ENCODE measurements at places on chromosomes 4 and X. TPM values are rescaled to one million over a fixed set of nuclear protein-coding genes. Genes with fewer than 3 reads are reported as not detected.

DNA sequence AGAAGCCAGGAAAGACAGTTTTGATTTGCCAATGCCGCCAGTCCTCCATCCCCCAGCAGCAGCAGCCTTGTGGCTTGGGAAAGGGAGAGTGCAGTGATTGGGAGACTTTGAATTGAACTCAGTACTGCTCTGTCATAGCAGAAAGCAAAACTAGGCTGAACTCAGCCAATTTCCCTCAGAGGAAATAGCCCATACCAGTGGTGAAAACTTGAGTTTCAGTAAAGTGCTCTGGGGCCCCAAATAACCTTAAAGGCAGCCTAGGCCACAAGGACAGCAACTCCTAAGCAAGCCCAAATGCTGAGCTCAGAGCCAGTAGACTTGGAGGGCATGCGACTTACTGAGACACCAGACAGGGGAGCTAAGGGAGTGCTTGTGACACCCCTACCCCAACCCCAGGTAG lies 2.0 kb upstream of the PROM1 start:
- H3K4me1 ChIP-seq, result peaks cover 20% of the 10 kb centered on the region
- no peak overlapping the region for H3K4me3 ChIP-seq
- H3K36me3 ChIP-seq, result no peaks in the 10 kb centered on the region
- no peak overlapping the region for H3K27ac ChIP-seq
- no peak for DNase-seq
- no peaks in the 10 kb centered on the region for H3K27me3 ChIP-seq

GRCh38 chrX:47217121-47217851 lies 1.2 kb upstream of the CDK16 start:
- no peaks in the 10 kb centered on the region for H3K27me3 ChIP-seq
- no peak for DNase-seq
- H3K4me3 ChIP-seq, result peak overlapping the region; percentile 89
- no peaks in the 10 kb centered on the region for H3K4me1 ChIP-seq
- H3K27ac ChIP-seq, result peak overlapping the region; percentile 82
- H3K36me3 ChIP-seq, result peaks cover 40% of the 10 kb centered on the region

The CLIC2 gene
- total RNA-seq, result 13.0 TPM

DNA sequence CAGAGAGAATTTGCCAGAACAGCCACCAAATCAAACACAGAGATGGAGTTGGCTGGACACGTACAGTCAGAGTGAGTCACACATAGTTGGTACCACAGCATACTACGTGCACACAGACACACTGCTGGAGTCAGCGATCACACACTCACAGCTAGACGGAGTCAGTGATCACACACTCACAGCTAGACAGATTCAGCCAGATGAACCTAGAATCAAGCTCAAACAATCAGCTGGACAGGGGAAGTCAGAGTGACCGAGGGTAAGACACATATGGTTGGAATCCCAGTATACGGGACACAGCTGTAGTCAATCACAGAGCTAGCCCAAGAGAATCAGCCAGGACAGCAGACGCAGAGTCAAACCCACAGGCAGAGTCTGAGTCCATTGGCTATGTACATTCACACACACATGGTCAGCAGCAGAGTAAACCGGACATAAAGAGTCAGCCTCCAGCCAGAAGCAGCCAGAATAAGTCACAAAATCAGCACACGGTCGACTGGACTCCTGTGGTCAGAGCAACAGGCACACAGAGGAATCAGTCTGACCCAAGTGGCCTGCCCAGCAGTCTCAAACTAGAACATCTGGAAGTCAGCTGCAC lies 4.6 kb downstream of the SLC38A5 start:
- H3K36me3 ChIP-seq, result no peaks in the 10 kb centered on the region
- H3K4me3 ChIP-seq, result no peak overlapping the region
- H3K4me1 ChIP-seq, result peaks cover 5% of the 10 kb centered on the region
- no peaks in the 10 kb centered on the region for H3K27me3 ChIP-seq
- peak overlapping the region; percentile 9 for H3K27ac ChIP-seq
- no peak for DNase-seq

GRCh38 chr4:42778349-42778748 lies 114.2 kb upstream of the GRXCR1 start:
- H3K4me1 ChIP-seq, result no peaks in the 10 kb centered on the region
- DNase-seq, result no peak
- no peak overlapping the region for H3K27ac ChIP-seq
- no peaks in the 10 kb centered on the region for H3K36me3 ChIP-seq
- H3K4me3 ChIP-seq, result no peak overlapping the region
- no peaks in the 10 kb centered on the region for H3K27me3 ChIP-seq

DNA sequence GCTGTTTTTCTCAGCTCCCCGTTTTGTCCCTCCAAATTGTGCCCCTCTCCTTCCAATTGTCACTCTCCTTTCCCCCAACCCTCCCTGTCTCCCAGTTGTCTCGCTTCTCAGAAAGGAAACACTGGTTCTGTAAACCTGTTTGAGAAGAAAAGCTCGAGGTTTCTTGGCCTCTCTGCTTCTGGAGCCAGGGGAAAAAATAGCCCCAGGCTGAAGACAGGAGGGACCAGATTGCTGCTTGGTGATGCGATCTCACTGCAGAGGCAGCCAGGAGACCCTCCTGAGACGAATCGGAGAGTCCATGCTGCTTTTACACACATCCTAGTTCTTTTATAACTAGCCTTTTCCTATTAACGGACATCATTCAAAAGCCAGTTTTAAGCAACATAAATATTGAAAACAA lies 21.2 kb downstream of the TRIML1 start:
- H3K4me3 ChIP-seq, result no peak overlapping the region
- no peak for DNase-seq
- H3K4me1 ChIP-seq, result no peaks in the 10 kb centered on the region
- no peak overlapping the region for H3K27ac ChIP-seq

- no peak overlapping the region for H3K27ac ChIP-seq
- no peaks in the 10 kb centered on the region for H3K27me3 ChIP-seq
- no peaks in the 10 kb centered on the region for H3K36me3 ChIP-seq
- DNase-seq, result no peak
- H3K4me3 ChIP-seq, result no peak overlapping the region
Measured at GRCh38 chr4:87938746-87939145, 36.8 kb upstream of the SPP1 start.

The GPR50 gene
- total RNA-seq, result not detected

DNA sequence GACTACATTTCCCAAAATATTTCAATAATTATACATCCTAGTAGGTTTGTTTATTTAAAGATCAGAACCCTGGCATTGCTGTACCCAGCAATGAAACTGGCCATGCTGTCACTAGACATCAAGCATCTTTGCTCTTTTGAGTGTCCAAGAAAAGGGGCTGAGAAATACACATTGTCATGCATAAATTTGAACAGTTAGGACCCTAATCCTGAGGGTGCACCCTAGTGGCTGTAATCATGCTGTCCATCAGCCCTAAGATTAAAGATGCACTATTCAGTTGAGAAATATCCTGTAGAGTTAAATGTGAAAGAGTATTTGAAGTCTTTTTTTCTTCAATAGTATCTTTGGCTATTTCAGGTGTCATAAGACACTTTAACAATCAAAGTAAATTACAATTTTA lies 108.8 kb downstream of the NFKB1 start:
- H3K4me1 ChIP-seq, result no peaks in the 10 kb centered on the region
- peaks cover 78% of the 10 kb centered on the region for H3K36me3 ChIP-seq
- H3K27ac ChIP-seq, result no peak overlapping the region
- no peak for DNase-seq
- H3K27me3 ChIP-seq, result no peaks in the 10 kb centered on the region

The CLTRN gene
- total RNA-seq, result 0.70 TPM

DNA sequence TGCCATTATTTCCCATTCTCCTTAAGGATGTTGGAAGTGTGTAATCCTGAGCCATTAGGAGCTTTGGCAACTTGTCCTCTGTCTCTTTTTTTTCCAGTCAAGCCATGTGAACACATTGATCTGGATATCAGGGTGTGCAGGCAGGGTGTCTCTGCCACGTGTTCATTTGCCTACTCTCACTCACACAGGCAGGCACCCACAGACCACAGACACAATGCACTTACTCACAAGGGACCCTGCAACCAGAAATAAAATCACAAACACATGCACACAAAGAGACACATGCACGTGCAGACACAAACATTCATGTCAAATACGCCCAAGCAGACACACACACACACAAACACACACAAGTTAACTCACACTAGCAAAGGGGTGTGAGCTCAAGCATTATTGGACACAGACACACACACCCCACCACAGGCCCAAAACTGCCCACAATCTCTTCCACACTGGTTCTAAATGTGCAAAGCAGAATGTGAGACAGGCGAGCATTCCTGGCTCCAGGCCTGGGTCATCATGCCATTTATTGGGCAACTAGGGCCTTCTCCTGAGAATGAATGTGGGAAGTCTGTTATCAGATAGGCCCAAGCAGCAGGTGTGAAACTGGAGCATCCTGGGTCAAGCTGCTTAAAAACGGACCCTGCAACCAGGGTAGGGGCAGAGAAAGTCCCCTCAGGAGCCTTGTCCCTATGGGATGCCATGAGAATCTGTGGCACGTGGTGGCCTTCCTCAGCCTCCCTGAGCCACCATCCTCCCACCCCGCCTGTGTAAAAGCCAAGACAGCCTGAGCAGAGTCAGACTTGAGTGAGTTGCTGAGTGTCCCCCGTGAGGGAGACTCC lies 63.4 kb downstream of the NBDY start:
- no peaks in the 10 kb centered on the region for H3K36me3 ChIP-seq
- DNase-seq, result no peak
- no peaks in the 10 kb centered on the region for H3K27me3 ChIP-seq
- H3K27ac ChIP-seq, result no peak overlapping the region
- H3K4me3 ChIP-seq, result no peak overlapping the region

The XG gene
- total RNA-seq, result 0.51 TPM

- H3K4me1 ChIP-seq, result no peaks in the 10 kb centered on the region
- H3K27me3 ChIP-seq, result no peaks in the 10 kb centered on the region
- H3K4me3 ChIP-seq, result no peak overlapping the region
- DNase-seq, result no peak
- no peak overlapping the region for H3K27ac ChIP-seq
- no peaks in the 10 kb centered on the region for H3K36me3 ChIP-seq
Measured at GRCh38 chr4:81919223-81919622, 447.5 kb upstream of the RASGEF1B start.

GRCh38 chrX:88944661-88945060 lies 197.6 kb downstream of the CPXCR1 start:
- no peak overlapping the region for H3K27ac ChIP-seq
- no peaks in the 10 kb centered on the region for H3K36me3 ChIP-seq
- DNase-seq, result no peak

The GIMD1 gene
- not detected for total RNA-seq

- H3K27me3 ChIP-seq, result no peaks in the 10 kb centered on the region
- no peaks in the 10 kb centered on the region for H3K36me3 ChIP-seq
- no peak for DNase-seq
- H3K4me1 ChIP-seq, result peaks cover 15% of the 10 kb centered on the region
Measured at GRCh38 chrX:39752815-39753214, 344.9 kb downstream of the BCOR start.

GRCh38 chrX:57587062-57587461 lies 4.7 kb upstream of the ZXDB start:
- H3K4me3 ChIP-seq, result no peak overlapping the region
- H3K27ac ChIP-seq, result no peak overlapping the region
- H3K27me3 ChIP-seq, result no peaks in the 10 kb centered on the region
- H3K36me3 ChIP-seq, result no peaks in the 10 kb centered on the region
- no peak for DNase-seq

DNA sequence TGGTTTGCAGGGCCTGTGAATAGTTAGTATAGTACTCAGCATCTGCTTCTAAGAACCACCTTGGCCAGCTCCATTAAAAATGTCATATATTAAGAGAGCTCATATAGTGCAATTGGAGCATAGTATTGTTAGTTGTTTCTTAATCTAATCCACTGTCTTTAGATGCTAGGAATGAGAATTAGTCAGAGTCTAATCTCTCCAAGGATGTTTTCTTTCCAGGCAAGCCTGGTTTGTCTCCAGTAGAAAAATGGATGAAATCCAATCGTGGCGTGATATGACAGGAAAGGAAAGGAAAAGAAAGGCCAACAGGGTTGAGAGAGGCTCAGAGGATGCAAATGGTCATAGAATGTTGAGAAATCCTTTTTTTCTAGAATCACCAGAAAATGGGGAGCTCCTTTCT lies 15.0 kb upstream of the TMEM164 start:
- no peak overlapping the region for H3K27ac ChIP-seq
- no peak overlapping the region for H3K4me3 ChIP-seq
- no peaks in the 10 kb centered on the region for H3K36me3 ChIP-seq
- no peaks in the 10 kb centered on the region for H3K27me3 ChIP-seq
- DNase-seq, result no peak
- H3K4me1 ChIP-seq, result no peaks in the 10 kb centered on the region

GRCh38 chrX:49186125-49187027 lies at the start of gene PRICKLE3:
PRICKLE3 (minus strand) TSS chrX:49186373; CDS start chrX:49186297, 76 bp downstream.
- peak within 1 kb of the TSS; percentile 81 for H3K27ac ChIP-seq
- peak within 1 kb of the TSS; percentile 54 for H3K4me3 ChIP-seq
- no peaks in the 10 kb centered on the region for H3K27me3 ChIP-seq

The FAM9B gene
- total RNA-seq, result not detected

GRCh38 chr4:183996868-183997267 lies 91.8 kb downstream of the STOX2 start:
- H3K36me3 ChIP-seq, result no peaks in the 10 kb centered on the region
- no peak for DNase-seq
- no peaks in the 10 kb centered on the region for H3K4me1 ChIP-seq

The SLC10A6 gene
- total RNA-seq, result 1.3 TPM

The TMPRSS11E gene
- not detected for total RNA-seq

The RBM47 gene
- 13.7 TPM for total RNA-seq

The TET2 gene
- 16.2 TPM for total RNA-seq

- no peaks in the 10 kb centered on the region for H3K4me1 ChIP-seq
- DNase-seq, result no peak
- no peak overlapping the region for H3K27ac ChIP-seq
- no peaks in the 10 kb centered on the region for H3K36me3 ChIP-seq
Measured at GRCh38 chr4:85005865-85006377, 39.4 kb upstream of the WDFY3 start.

The HTN1 gene
- total RNA-seq, result not detected

DNA sequence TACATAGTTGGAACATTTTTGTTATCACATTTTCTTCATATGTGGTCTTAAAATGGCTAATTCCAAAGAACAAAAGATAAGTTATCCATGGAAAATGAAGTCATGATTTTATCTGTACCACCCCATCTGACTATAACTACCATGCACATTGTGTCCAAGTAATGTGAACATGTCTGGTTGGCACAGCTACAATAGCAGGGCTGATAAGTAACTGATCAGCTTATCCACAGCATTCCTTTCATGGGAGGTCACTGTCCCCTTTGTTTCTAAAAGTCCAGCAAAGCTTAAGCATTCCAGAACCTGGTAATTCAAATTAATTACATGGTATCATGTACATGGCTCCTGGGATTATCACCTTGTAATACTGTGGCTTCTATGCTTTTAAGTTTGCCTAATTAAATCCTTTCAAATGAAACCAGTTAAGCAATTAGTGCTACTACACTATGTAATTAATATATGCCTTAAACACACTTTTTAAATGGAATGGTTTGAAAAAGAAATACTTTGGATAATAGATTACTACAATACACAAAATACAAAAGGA lies 21.1 kb upstream of the SORBS2 start:
- no peak for DNase-seq
- H3K27me3 ChIP-seq, result no peaks in the 10 kb centered on the region
- no peaks in the 10 kb centered on the region for H3K36me3 ChIP-seq
- H3K4me1 ChIP-seq, result peaks cover 29% of the 10 kb centered on the region

GRCh38 chr4:140755774-140756318 lies 339 bp downstream of the TBC1D9 start:
- peak overlapping the region; percentile 90 for H3K4me3 ChIP-seq
- H3K36me3 ChIP-seq, result no peaks in the 10 kb centered on the region

The CHST7 gene
- 50.5 TPM for total RNA-seq

Measured in right atrium auricular region (tissue), 2 donors.